ENCODE measurements at places on chromosomes 2 and 18.

DNA sequence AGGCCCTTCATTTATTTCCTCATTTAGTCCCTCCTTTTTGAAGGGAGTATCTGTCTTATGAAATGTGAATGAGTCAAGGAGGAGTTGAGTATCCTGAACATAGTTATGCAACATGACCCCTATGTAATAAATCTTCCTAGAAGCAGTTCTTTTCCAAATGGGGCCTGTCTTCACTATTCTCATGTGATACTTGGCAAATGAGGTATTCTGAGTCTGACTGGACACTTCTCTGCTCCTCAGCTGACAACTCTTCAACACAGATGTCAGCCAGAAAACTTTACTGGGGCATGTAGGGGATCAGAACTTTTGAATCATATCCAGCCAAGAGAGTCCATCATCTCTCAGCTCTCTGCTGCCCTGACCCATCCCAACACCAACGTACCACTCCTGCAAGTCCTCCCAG is 291.6 kb downstream of the ZNF385B start:
- no peak for DNase-seq

DNA sequence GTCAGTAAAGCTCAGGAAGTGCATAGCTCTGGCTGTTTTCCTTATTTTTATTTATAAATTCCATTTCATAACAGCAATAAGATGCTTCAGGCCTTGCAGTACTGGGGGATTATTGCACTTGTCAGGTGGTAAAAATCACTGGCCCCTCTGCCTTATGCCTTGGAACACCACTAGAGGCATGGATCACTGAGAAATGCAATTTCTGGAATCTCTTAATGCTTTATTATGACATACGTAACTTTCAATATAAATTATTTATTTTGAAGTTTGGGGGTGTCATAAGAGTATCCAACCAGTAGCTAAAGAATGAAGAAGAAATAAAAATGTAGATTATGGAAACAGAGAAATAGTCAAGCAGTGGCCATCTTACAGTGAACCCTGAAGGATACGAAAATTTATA is 183.1 kb downstream of the FIGN start:
- DNase-seq = no peak

- peak; percentile 56 for DNase-seq
These were observed 24.3 kb downstream of the TMEM237 start for GRCh38 chr2:201618744-201619662.

DNA sequence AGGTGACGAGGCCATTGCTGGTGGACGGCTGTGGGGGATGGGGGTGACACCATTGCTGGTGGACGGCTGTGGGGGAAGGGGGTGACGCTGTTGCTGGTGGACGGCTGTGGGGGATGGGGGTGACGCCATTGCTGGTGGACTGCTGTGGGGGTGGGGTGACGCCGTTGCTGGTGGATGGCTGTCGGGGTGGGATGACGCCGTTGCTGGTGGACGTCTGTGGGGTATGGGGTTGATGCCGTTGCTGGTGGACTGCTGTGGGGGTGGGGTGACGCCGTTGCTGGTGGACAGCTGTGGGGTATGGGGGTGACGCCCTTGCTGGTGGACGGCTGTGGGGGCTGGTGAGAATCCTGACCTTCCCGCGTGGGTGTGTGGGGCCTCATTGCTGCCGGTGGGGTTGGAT is 47.1 kb downstream of the CTDP1 start:
- no peak for DNase-seq

DNA sequence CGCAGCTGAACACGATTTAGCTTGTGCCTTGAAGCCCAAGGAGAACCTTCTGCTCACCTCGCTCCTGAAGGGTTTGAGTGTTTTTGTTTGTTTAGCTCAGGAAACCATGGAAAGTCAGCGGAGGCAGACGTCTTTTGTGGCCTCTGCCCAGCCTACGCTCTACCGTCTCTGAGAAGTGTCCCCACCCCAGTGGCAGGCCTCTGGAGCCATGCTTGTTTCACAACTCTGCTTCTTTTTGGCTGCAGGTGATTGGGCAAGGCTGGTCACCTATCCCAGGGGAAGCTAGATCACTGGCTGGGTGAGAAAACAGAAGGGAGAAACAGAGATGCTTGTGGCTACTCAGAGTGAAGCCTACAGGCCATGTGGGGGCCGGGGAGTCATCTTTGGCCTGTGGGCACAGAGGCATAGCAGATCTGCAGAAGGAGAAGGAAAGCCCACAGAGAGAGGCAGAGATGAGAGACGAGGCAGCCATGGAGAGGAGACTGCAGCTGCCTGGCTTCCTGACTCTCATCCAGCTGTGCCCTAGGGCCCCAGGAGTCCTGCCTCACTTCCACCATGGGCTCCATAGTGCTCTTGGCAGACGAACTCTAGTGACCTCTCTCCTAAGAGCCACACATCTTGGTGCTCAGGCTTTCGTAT is 50.1 kb downstream of the CIB4 start:
- DNase-seq = no peak

DNA sequence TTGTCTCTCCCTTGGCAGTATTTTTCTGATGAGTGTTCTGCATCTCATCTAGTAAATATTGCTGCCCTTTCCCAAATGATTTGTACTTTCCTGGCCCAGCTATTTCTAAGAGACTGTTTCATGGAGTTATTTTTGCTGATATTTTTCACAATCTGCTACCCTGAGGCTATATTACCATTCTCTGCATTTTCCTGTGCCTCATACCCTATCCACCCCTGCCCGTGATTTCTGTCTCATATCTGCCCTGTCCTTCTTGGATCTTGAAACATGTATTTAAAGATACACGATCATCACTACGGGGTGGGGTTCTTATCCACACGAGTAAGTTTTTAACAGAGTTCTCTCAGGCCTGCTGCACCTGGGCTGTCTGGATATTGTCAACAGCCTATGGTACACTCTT is 89.6 kb upstream of the EPAS1 start:
- no peak for DNase-seq

- no peak for DNase-seq
These were observed 25.7 kb downstream of the CCBE1 start for GRCh38 chr18:59671551-59671950.

DNA sequence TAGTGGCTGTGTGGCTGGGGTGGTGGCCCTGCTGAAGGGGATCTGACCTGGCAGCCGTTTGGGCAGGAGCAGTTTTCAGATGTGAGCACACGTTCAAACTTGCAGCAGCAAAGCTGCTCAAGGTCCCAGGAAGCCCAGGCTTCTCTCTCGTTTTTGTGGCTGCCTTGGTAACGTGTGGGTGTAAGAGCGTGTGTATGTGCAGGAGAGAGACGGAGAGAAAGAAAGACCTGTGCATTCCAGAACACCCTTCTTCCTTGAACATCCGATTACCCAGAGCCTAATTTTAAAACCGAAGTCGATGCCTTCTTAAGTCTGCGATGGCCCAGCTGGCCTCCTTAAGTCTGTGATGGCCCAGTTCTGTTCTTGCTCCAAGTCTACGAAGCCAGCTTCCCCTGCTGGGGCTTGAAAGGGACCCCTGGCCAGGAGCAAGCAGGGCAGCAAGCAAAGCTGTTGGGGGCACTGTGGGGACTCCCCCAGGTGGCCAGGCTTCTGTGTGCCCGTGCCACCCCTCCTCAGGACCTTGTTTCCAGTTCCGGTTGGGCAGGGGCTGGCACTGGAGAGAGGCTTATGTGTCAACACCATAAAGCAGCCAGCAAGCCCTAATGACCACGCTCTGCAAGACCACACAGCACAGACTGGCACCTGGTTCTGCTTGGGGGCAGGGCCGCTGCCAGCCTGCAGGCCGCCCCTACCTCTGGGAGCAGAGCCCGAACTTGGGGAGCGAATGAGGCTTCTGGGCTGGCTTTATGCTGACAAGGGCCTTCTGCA is 55.8 kb upstream of the ALPP start:
- no peak for DNase-seq
